Substantia nigra (tissue), 51 donors: ENCODE measurements at places on chromosomes 1 and 21.

- no peak for DNase-seq
Measured at GRCh38 chr21:37244501-37245095, 22.5 kb downstream of the VPS26C start.

GRCh38 chr21:25487046-25487594, 120.2 kb downstream of the MRPL39 start:
- no peak for DNase-seq

- DNase-seq = no peak
Measured at GRCh38 chr21:31337996-31338907, 5.8 kb downstream of the TIAM1 start.

- DNase-seq = no peak
Measured at GRCh38 chr1:184199438-184200085, 148.0 kb downstream of the TSEN15 start.

GRCh38 chr1:171180670-171181069, 4.4 kb upstream of the FMO2 start:
- DNase-seq = no peak

- no peak for DNase-seq
Measured at GRCh38 chr1:20645414-20645813, 12.2 kb downstream of the PINK1 start.
